ENCODE measurements at places on chromosomes 1 and 21. TPM values are rescaled to one million over a fixed set of nuclear protein-coding genes. Genes with fewer than 3 reads are reported as not detected.
A peak's percentile ranks its signal among the peaks of the same experiment; 100 is the strongest.

KRTAP21-2 gene
- polyA plus RNA-seq: not detected

F5 gene
- 2.8 TPM for polyA plus RNA-seq

PDC gene
- polyA plus RNA-seq: not detected

CNTN2 gene
- not detected for polyA plus RNA-seq

DNA sequence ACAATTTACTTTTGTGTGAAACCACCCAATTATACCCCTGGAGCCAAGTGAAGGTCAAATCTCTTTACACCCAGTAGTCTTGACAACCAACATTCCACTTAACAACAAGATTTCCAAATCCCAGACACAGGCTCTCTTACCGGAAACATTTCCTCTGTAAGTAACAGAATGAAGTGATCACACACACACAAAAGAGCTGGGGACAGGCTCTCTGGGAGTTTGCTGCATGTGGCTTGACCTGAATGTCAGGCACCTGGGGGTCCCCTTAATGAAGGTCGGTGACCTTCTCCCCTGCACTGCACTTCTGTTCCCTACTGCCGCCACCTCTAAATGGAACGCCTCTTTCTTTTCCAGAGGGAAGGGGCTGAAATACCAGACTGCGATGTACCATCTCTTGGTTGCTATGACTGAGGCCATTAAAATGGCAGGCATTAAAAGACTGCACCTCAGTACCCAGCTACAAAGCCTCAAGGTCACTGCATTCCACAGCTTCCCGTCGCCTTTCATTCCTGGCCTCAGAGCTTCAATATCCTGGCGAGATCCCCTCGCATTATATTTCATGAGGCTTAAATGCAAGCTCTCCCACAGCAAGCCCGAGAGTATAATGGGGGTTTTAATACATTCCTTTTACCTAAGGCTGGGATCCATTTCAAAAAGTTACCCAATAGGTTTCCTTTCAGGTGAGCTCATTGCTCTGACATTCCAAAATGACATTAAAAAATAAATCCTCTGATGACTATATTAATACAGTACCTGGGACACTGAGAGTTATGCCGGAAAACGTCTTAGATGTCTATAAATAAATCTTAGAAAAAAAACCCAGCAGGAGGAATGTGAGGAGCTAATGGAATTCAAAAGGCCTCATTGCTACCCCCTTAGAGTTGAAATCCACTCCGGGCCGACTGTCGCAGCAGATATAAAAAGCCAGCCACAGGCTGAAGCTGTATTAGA lies 90.9 kb upstream of the DIRAS3 start:
- H3K36me3 ChIP-seq: no peaks in the 10 kb centered on the region
- H3K4me3 ChIP-seq: no peak overlapping the region
- H3K4me1 ChIP-seq: no peaks in the 10 kb centered on the region
- no peaks in the 10 kb centered on the region for H3K27me3 ChIP-seq

DNA sequence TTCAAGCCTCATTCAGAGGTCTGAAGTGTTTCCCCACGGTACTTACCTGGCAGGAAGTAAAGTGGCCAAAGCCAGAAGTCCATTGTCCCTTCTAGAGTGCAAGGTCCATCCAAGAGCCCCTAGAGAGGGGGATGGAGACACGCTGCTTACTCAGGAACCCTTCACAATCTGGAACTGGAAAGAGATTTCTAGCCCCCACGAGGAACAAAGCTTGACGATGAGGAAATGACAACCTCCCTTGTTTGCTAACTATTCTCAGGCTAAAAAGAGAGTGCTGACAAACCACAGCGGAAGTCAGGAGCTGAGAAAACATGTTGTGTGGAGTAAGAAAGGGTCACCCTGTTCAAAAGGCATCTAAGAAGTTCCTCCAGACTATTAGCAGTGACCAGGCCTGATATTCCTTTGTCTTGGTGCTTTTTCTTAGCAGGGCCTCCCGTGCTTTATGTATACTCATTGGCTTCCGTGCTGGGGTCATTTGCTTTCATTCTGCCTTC lies at the start of gene FCMR:
FCMR (minus strand) TSS at position 170 of the 494 bp plus-strand sequence; CDS start at position 83, 87 bp downstream.
- no peaks in the 10 kb centered on the region for H3K36me3 ChIP-seq
- peak within 1 kb of the TSS; percentile 90 for H3K27ac ChIP-seq
- peak within 1 kb of the TSS; percentile 76 for H3K4me3 ChIP-seq

- H3K4me1 ChIP-seq: no peaks in the 10 kb centered on the region
- H3K4me3 ChIP-seq: no peak overlapping the region
- no peaks in the 10 kb centered on the region for H3K36me3 ChIP-seq
- H3K27ac ChIP-seq: no peak overlapping the region
- no peak for DNase-seq
- H3K27me3 ChIP-seq: no peaks in the 10 kb centered on the region
Observed at GRCh38 chr1:98333936-98334335, 327.6 kb upstream of the SNX7 start.

- H3K4me1 ChIP-seq: no peaks in the 10 kb centered on the region
- H3K27me3 ChIP-seq: peaks cover 3% of the 10 kb centered on the region
- no peak overlapping the region for H3K4me3 ChIP-seq
- no peak overlapping the region for H3K27ac ChIP-seq
Observed at GRCh38 chr1:903305-903704, 20.4 kb upstream of the SAMD11 start.

GRCh38 chr1:77538956-77539518 lies 143.4 kb downstream of the ZZZ3 start:
- peaks cover 76% of the 10 kb centered on the region for H3K36me3 ChIP-seq
- DNase-seq: no peak
- H3K4me1 ChIP-seq: no peaks in the 10 kb centered on the region
- no peaks in the 10 kb centered on the region for H3K27me3 ChIP-seq
- H3K27ac ChIP-seq: no peak overlapping the region
- H3K4me3 ChIP-seq: no peak overlapping the region

- peak overlapping the region; percentile 41 for H3K4me3 ChIP-seq
- H3K27ac ChIP-seq: peak overlapping the region; percentile 44
- H3K36me3 ChIP-seq: peaks cover 7% of the 10 kb centered on the region
- H3K4me1 ChIP-seq: peaks cover 77% of the 10 kb centered on the region
- DNase-seq: peak; percentile 65
Observed at GRCh38 chr1:110879758-110880606, 7.0 kb downstream of the CD53 start.

All from naive thymus-derived CD4-positive, alpha-beta T cell (primary cell).